Mucosa of gallbladder (tissue), 1 donor: ENCODE measurements at places on chromosomes 12 and 14.

DNA sequence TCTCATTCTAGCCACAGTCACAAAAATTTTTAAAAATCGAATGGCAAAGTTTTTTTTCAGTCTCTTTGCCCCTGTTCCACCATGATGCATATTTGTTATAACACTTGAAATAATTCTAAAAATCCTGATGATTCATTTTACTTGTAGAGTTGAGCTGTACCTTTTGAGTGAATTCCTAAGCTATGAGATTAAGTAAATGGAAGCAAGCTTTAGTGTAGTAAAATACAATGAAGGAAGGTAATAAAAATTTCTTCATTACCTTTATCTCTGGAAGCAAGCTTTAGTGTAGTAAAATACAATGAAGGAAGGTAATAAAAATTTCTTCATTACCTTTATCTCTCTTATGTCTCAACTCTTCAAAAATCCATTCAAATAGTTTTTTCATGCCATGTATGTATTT lies 46.1 kb downstream of the TMTC3 start:
- DNase-seq, result no peak

GRCh38 chr14:64196056-64196455 lies 98.1 kb downstream of the ESR2 start:
- no peak for DNase-seq

DNA sequence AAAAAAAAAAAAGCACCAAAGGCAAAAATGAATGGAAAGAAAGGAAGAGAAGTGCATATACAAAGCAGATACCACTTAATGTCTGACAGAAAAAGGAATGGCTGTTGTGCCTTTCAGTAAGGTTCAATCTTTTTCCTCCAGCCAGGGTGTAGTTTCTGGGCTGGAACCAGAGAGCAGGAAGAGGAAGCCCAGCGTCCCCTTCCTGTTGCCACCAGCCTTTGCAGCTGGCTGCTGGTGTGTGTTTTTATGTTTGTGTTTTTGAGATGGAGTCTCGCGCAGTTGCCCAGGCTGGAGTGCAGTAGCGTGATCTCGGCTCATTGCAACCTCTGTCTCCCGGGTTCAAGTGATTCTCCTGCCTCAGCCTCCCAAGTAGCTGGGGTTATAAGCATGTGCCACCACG lies 64.6 kb upstream of the LTA4H start:
- DNase-seq, result no peak

GRCh38 chr12:40663781-40664180 lies 28.5 kb upstream of the CNTN1 start:
- DNase-seq, result no peak

GRCh38 chr12:109868182-109869051 lies 11.9 kb downstream of the GLTP start:
- no peak for DNase-seq

GRCh38 chr12:27787559-27787958 lies 7.5 kb upstream of the MANSC4 start:
- DNase-seq, result no peak

- DNase-seq, result no peak
Observed at GRCh38 chr12:95147866-95148265, 69.4 kb downstream of the FGD6 start.

DNA sequence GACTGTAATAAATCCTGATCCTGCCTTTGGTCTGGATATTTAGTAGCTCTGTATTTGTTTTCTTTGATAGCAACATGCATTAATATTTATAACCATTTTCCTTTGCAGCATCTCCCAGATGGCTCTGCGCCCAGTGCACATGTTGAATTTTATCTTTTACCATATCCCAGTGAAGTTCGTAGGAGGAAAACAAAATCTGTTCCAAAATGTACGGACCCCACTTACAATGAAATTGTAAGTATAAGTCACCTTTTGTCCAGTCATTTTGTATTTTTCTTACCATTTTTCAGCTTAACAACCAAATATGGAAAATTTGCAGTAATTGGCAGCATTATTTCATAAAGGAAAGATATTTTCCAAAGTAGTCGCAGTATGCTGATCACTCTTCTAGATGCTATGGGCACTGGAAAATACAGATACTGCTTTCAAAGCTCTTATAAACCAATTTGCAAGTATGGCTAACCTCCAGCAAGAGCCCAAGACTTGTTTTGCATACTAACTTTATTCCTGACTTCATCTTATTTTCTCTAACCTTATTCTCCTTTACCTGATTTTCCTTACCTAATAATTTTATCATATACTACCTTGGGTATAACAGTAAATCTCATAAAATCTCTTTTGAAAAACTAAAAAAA lies 97.4 kb downstream of the PLCZ1 start:
- no peak for DNase-seq

- no peak for DNase-seq
Observed at GRCh38 chr12:39553476-39553875, 66.1 kb downstream of the ABCD2 start.
